ENCODE measurements at places on chromosomes 11 and 22. TPM values are rescaled to one million over a fixed set of nuclear protein-coding genes. Genes with fewer than 3 reads are reported as not detected.
A peak's percentile ranks its signal among the peaks of the same experiment; 100 is the strongest.

DNA sequence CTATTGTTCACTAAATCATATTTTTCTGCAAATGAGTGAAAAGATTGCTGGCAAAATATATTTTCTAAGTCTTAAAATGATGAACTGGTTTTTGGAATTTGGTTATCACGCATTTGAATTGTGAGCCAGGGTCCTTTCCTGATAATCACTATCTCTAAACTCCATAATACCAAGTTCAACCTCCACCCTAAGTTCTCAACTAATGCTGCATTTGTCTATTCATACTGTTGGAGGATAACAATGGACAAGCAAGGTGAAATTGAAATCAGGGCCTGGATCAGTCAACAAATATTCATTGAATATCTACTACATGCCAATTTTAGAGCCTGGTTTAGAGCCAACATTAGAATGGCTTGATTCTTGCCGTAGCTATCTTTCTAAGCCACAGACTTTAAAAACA lies 4.7 kb upstream of the PCF11 start:
- DNase-seq, result no peak

Gene CEP164
- total RNA-seq, result 49.3 TPM

DNA sequence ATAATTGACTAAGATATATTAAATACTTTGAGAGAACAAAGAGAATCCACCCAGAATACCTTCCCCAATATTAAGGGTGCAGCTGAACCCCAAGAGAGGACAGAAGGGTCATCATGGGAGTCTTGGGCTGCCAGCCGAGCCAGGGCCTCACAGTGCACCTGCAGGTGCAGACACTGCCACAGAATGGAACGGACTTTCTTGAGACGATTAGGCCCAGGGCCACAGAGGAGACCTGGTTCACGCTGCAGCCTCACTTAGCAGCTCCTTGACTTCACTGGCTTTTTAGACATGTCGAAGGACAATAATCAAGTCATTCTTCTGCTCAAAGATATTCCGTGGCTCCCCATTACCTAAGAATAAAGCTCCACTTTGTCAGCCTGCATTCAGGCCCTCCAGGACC lies 100.6 kb downstream of the PHF21B start:
- no peak for DNase-seq

Gene LUZP2
- total RNA-seq, result 0.96 TPM

- DNase-seq, result no peak
Observed at GRCh38 chr11:96554236-96554820, 164.5 kb downstream of the JRKL start.

DNA sequence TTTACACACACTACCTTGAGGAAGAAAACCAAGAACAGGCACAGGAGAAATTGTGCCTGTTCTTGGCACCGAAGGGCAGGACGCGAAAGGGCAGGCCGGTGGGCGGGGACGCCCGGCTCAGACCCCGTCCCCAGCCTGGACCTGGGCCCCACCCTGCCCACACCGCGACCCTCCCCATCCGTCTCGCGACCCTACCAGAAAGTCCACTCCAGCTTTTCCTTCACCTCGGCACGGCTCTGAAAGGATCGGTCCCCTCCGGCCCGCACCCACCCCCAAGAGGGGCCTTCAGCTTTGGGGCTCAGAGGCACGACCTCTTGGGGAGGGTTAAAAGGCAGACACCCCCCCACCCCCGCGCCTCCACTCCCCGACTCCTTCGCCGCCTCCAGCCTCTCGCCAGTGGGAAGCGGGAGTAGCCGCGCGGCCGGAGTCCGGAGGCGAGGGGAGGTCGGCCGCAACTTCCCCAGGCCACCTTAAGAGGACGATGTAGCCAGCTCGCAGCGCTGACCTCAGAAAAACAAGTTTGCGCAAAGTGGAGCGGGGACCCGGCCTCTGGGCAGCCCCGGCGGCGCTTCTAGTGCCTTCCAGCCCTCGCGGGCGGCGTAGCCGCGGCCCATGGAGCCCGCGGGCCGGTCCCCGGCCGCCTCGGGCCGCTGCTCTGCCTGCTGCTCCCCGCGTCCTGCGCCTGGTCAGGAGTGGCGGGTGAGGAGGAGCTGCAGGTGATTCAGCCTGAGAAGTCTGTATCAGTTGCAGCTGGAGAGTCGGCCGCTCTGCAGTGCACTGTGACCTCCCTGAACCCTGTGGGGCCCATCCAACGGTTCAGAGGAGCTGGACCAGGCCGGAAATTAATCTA lies 4.4 kb downstream of the SEC14L6 start:
- no peak for DNase-seq

- no peak for DNase-seq
Observed at GRCh38 chr11:42646959-42647358, 664.8 kb upstream of the API5 start.

DNA sequence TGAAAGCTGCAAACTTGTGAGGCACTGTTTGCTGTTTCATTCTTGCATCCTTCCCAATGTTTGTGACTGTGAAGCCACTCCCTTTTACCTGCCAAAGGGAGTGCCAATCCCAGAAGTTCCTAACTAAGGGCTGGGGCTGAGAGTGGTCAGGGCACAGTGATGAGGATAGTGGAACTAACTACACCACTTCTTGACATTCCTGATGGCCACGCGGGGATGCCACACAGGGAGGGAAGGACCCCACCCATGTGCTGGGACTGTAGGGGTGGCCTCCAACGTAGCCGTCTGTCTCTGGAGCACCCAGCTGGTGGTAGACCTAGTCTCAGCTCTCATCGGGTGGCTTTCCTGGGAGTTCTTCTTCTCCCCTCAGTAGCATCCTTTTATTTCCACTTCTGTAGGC lies 335.5 kb downstream of the CADM1 start:
- no peak for DNase-seq

DNA sequence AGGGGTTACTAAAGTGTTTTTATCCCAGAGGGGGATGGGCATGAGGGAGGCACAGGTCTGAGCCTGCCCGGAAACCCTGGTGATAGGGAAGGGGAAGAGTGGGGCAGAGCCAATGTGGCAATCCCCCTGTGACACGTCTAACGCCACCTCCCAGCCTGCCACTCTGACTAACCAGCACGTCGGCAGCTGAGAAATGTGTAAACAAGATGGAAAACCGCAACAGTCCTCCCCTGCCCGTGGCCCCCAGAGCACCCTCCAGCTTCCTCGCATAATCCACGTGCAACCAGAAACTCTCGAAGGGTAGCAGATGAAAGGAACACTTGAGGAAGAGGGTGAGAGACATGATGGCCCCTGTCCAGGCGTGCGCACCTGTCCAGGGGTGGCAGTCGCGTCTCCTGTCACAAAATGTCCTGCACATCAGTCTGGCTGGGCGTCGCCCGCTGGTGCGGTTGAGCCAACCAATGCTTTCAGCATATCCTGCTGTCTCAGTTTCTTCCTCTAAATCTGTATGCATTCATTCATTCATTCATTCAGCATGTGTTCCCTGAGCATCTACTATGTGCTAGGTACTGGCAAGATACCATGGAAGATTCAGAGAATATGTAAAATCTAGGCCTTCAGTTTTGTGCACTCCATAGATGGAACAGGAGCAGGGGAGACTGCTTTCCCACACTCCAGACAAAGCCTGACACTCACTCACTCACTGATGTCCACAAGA lies 4.5 kb downstream of the TMPRSS4 start:
- peak; percentile 80 for DNase-seq

DNA sequence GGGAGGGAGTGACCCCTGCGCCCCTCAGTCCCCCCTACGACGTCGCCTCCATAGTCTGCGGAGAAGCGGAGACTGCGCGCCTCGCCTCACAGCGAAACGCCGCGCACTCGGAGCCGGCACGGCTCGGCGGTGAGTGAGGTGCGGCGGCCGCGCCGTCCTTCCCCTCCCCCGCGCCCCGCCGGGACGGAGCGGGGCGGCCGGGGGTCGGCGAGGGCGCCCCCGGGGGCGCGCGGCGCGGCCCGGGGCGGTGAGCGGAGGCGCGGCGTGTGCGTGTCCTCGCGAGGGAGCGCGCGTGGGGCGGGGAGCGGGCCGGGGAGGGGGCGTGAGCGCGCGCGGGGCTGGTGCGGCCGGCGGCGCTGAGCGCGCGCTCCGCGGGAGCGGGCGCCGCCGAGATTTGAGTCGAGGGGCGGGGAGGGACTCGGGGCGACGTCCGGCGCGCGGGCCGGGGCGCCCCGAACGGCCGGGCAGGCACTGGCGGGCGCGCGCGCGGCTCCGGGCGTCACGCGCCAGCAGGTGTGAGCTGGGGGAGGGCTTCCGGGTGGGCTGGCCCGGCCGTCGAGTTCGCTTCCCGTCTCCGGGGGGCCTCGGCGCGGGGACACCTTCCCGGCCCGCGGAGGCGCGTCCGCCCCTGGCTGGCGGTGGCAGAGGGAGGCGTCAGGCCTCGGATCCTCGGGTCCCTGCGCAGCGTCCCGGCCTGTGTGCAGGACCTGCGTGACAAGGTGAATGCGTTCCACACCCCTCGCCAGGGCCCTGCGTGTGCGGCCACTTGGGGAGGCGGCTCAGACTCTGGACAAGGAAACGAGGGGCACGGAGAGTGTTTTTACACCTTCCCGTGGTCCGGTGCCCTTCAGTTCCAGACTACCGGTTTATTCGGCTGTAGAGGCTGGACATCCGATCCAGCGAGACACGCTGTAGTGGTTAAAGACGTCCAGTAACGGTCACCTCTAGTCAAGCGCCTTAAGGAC lies 50.4 kb downstream of the FAM83F start:
- peak; percentile 63 for DNase-seq

- peak; percentile 93 for DNase-seq
Observed at GRCh38 chr11:66347425-66348276, at the start of gene B4GAT1. Gene B4GAT1, minus strand, starts transcription at chr11:66347629. Its CDS starts 84 bp downstream, at chr11:66347545.

GRCh38 chr11:64449381-64450167 lies 90.6 kb downstream of the RPS6KA4 start:
- peak; percentile 56 for DNase-seq

Gene IGLL5
- 34.5 TPM for total RNA-seq

GRCh38 chr11:45482331-45482730 lies 183.1 kb downstream of the CHST1 start:
- DNase-seq, result no peak

GRCh38 chr22:50529897-50530579 lies at the start of gene TYMP:
Gene TYMP, minus strand, starts transcription at chr22:50530012. Its CDS starts 303 bp downstream, at chr22:50529709.
- peak; percentile 84 for DNase-seq

Gene C11orf97
- not detected for total RNA-seq

DNA sequence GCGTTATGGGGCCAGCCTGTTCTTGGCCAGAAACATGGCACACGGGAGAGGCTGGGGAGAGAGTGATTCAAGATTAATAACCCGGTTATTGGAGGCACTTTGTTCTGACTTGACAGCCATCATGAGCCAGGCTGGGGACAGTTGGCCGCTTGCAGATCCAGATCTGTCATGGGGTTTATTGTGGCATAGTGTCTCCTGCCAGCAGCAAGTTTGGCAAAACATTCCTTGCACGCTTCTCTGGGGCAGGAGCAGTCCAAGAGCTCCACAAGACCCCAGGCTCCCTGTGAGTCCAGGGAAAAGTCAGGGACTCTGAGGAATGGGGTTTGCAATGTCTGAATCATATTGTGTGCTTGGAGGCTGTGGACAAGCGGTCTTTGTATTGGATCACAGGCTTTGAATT lies 270.4 kb downstream of the MIAT start:
- no peak for DNase-seq

- no peak for DNase-seq
Observed at GRCh38 chr11:74474316-74474715, 7.0 kb upstream of the KCNE3 start.

- peak; percentile 54 for DNase-seq
Observed at GRCh38 chr22:49052023-49052538, 775.6 kb downstream of the BRD1 start.

Gene BIRC2
- 44.4 TPM for total RNA-seq

- peak; percentile 47 for DNase-seq
Observed at GRCh38 chr22:45164270-45165088, 754 bp downstream of the NUP50 start.

DNA sequence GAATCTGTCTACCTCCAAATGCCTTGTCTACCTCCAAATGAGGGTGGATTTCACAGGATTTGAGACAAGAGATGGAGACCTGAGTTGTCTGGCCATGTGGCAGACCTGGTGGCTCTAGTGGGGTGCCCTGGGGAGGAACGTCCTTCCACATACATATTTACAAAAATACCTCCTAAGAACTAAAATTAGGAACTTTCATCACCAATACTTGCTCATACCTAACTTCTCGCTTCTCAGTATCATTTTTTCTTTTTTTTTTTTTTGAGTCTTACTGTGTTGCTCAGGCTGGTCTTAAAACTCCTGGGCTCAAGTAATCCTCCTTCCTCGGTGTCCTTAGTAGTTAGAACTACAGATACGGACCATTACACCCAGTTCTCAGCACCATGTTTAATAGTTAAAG lies 117.9 kb downstream of the MED15 start:
- no peak for DNase-seq

GRCh38 chr11:16356057-16356760 lies at the start of gene SOX6:
Gene SOX6, minus strand, starts transcription at chr11:16356546. Its CDS starts 15,298 bp downstream, at chr11:16341248.
- no peak for DNase-seq

Gene GGTLC2
- total RNA-seq, result not detected

Gene COMT
- 202 TPM for total RNA-seq

- DNase-seq, result no peak
Observed at GRCh38 chr22:27985323-27986275, 66.5 kb upstream of the PITPNB start.

GRCh38 chr22:50015451-50016307 lies 3.1 kb upstream of the IL17REL start:
- no peak for DNase-seq

DNA sequence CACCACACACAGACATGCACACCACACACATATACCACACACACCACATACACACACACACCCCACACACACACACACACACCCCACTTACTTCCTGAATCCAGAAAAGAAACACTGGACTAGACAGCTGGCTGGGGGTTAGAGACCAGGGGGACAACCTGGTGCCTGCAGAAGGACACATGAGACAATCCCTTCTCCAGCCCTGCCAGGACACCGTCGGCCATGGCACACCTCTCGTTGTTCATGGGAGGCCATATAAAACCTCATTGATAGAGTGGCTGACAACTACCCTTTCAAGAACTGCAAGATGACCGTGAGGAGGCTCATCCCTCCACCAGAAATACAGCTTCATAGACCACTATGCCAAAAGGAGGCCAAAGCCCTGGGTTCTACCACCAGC lies 54.3 kb downstream of the IGSF9B start:
- DNase-seq, result no peak

DNA sequence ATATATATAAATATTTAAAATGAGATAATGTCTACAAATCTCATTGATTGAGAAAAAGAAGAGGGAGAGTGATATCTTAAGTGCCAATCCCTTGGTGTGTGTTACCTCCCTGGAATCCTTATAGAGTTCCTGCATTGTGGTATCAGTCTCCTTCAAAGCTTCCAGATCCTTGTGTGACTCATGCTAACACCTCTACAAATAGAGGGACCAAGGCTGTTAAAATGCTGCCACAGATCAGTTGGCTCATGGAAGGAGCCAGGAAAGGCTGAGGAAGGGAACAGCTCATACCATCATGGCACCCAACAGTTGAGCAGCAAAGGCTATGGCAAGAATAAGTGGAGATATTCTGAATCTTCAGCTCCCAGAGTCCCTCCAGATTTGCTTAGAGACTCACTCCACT lies 163.6 kb upstream of the ISX start:
- DNase-seq, result no peak

Measured in ureter (tissue), 1 donor.